Panc1 (cell line): ENCODE measurements at places on chromosomes 4 and X. TPM values are rescaled to one million over a fixed set of nuclear protein-coding genes. Genes with fewer than 3 reads are reported as not detected.

FGFBP2 gene
- total RNA-seq, result 0.33 TPM

CPZ gene
- total RNA-seq, result 0.15 TPM

MEPE gene
- total RNA-seq, result not detected

MAGEA4 gene
- not detected for total RNA-seq

ARHGAP10 gene
- 11.7 TPM for total RNA-seq

ADGRL3 gene
- 0.23 TPM for total RNA-seq

SHOX gene
- total RNA-seq, result not detected

FAM184B gene
- 0.03 TPM for total RNA-seq

FAM47A gene
- total RNA-seq, result not detected

CTAG2 gene
- total RNA-seq, result not detected

SLC7A11 gene
- 6.4 TPM for total RNA-seq

BCOR gene
- total RNA-seq, result 48.3 TPM

ERCC6L gene
- 17.3 TPM for total RNA-seq

NHS gene
- total RNA-seq, result 0.80 TPM

TCEAL2 gene
- not detected for total RNA-seq

LEF1 gene
- total RNA-seq, result 0.54 TPM
